ENCODE measurements at places on chromosomes 11 and 22.

- DNase-seq = no peak
These were observed 7.9 kb upstream of the TRIM44 start for GRCh38 chr11:35654711-35655110.

DNA sequence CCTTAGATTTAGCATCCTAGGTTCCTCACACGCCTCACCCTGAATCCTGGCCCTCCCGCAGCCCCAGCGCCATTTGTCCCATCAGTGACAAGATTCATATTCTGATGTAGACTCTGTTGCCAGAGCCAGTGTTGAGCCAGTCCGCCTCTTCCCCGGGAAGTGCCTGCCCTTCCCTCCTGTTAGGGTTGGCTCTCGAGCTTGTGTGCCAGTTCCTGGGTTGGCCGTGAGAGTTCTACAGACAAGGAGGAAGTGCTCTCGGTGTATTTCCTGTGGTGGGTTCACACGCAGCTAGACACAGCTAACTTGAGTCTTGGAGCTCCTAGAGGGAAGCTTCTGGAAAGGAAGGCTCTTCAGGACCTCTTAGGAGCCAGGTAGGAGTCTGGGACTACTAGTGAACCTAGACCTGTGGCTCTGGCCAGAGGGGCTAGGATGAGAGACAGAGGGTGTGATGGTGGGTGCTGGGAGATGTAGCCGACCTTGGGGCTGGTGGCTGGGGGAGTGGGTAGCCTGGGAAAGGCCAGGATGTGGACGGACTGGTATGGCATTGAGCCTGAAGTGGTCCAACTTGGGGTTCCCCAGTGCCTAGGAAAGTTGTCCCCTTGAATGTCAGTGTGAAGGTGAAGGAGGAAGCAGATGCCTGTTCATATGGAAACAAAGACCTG is at the start of gene IL18BP:
TSS of gene IL18BP (plus strand) at position 261 of the 662 bp plus-strand sequence. CDS start 1,076 bp downstream, outside the sequence.
- DNase-seq = no peak

GRCh38 chr11:102936864-102937509 is 18.5 kb downstream of the MMP13 start:
- no peak for DNase-seq

- DNase-seq = no peak
These were observed 639 bp downstream of the INCENP start for GRCh38 chr11:62124186-62125113.

GRCh38 chr11:14907411-14908213 is 15.6 kb upstream of the CYP2R1 start:
- no peak for DNase-seq

DNA sequence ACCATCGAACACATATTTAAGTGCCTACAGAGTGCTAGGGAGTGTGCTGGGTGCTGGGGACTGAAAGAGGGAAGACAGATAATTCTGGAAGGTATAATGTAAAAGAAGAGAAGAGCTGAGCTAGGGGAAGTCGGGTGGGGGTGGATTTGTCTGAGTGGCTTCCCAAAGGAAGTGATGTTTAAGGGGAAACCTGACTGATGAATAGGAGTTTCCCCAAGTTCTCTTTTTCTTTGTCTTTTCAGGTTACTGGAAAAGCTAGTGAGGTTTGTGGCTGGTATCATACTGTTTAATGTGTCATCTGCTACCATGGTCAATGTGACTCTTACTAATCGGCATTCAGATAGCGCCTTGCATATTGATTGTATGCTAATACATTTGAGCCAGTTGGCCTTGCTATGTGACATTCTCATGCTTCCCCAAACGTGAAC is 151.6 kb upstream of the MTMR2 start:
- no peak for DNase-seq

DNA sequence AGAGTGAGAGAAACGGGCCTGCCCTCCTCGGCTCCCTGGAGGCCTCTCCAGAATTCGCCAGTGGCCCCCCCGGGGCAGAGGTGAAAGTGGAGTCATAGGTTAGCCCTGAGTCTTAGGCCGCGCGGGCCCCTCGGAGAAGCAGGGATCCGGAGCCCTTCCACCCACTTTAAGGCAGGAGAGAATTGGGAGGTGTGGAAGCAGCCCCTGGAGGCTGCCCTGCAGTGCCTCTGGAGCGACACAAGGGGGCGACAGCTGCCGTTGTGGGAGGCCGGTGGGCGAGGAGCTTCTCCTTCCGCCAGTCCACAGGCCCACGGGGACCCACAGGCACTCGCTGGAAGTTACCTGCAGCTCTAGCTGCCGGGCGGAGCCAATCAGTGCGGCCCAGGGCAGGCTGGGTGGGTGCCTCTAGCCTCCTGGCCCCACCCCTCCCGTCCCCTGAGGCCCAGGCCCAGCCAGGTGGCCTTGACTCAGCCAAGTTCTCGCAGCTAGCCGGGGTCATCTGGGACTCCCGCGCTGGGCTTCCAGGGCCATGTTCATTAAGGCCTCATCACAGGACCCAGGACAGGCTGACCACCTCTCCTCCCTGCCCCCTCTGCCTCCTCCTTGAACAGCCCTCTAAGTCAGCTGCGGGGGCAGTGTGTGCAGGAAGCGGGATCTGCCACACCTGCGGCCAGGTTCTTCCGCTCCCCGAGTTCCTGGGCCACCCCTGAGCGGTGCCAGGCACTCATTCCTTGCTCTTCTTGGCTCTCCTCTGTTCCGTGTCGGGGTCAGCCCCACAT is 5.0 kb downstream of the DGKZ start:
- DNase-seq = no peak

All from SHP77 treated with DMSO at 0.1 percent for 48 hours (cell line).